ENCODE measurements at places on chromosomes 6 and 20.
A peak's percentile ranks its signal among the peaks of the same experiment; 100 is the strongest.

GRCh38 chr20:16257021-16257420, 316.2 kb downstream of the KIF16B start:
- DNase-seq: no peak

GRCh38 chr20:29079769-29080690, 2177.4 kb upstream of the DEFB115 start:
- DNase-seq: no peak

- no peak for DNase-seq
Observed at GRCh38 chr6:31778999-31779885, 2.1 kb upstream of the VWA7 start.

DNA sequence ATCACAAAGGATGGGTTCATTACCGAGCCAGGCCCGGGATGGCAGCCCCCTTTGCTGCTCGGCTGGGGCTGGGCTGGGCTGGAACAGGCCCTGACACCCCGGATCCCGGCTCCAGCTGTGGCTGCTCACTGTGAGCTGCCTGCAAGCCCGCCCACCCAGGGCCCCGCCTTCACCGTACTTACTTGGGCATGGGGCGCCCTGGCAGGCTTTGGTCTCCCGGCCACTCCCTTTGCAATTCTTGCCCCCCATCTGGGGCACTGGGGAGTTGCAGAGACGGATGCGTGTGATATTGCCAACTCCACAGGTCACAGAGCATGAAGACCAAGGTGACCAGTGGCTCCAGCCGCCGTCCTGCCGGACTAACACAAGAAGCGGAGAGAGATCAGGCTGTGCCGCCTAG, 16.7 kb downstream of the THBS2 start:
- DNase-seq: no peak

DNA sequence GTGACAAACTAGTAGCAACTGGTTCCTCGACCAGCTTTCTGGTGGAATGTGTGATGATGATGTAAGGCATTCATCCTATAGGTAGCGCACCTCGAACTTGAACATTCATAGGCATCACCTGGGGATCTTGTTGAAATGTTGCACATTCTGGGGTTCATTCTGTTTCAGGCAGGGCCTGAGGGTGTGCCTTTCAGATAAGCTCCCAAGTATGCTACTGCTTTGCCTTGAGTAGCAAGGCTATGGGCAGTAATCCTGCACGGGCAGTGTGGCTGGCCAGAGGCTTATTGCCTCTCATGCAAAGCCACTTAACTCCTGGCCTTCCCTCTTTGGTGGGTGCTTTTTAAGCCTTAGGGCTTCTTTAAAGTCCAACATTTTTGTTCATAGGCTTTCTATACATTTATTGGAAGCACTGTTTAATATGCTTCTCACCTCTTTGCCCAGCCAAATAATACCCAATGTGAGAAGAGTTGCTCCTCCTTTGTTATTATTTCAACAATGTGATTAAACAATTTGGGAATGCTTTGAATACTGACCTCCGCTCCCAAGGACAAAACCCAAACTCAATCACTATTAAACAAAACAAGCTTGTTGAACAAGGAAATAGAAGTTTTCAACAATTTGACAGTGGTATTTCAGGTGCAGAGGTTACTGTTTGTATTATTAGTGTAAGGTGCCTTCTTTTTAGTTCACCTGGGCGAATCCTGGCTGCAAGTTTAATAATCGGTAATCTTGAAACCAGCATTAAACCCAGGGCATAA, 57.5 kb downstream of the JARID2 start:
- no peak for DNase-seq

- DNase-seq: no peak
Observed at GRCh38 chr6:92589996-92590395, 829.4 kb downstream of the EPHA7 start.

- DNase-seq: peak; percentile 26
Observed at GRCh38 chr6:41200901-41201763, at the start of gene TREML2. Gene TREML2 (minus strand): TSS chr6:41201149. CDS start chr6:41201008, 141 bp downstream.

GRCh38 chr6:47076422-47077344, 34.6 kb upstream of the ADGRF1 start:
- no peak for DNase-seq

- no peak for DNase-seq
Observed at GRCh38 chr6:39273406-39273821, 40.8 kb downstream of the KCNK17 start.

DNA sequence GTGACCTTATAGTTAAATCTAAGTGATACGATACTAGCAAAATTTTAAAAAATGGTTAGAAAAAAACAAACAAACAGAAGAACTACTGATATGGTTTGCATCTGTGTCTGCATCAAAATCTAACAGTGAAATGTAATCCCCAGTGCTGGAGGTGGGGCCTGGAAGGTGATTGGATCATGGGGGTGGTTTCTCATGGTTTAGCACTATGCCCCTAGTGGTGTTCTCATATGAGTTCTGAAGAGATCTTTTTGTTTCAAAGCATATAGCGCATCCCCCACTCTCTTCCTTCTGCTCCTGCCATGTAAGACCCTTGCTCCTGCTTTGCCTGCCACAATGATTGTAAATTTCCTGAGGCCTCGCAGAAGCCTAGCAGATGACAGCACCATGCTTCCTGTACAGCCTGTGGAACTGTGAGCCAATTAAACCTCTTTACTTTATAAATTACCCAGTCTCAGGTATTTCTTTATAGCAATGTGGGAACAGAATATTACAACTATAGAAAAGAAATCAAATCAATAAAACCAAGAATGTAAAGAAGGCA, 5.4 kb downstream of the FBXL4 start:
- no peak for DNase-seq

DNA sequence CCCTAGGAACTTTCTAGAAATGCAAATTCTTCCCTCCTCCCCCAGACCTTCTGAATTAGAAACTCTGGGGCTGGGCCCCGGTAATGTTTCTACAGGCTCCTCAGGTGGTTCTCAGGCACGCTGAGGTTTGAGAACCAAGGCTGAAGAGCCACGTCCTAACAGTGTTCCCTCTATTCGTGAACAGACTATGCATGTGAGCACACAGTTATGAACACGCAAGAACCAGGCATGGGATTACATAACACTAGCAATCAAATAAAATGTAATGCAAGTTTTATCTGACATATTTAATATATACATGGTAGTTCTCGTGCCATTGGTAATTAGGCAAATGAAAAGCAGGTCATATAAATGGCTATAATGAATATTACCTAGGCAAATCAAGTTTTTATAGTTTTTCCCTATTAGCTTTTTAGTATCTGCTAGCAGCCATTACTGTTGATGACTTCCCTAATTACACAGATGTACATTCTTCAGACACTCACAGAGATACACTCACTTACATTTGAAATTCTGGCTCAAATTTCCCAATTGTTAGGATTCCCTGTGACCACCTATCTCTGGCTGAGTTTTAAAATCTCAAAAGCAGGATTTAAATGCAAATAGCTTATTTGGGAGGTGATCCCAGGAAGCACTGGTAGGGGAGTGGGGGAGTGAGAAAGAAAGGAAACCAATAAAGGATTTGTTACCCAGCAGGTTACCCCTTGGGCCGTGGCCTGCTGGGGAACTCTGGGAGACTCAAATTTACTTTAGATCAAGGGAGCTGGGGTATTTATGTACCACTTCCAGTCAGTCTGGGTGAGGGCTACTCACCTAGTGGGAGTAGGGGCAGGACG, 104.1 kb downstream of the TCP11 start:
- no peak for DNase-seq

DNA sequence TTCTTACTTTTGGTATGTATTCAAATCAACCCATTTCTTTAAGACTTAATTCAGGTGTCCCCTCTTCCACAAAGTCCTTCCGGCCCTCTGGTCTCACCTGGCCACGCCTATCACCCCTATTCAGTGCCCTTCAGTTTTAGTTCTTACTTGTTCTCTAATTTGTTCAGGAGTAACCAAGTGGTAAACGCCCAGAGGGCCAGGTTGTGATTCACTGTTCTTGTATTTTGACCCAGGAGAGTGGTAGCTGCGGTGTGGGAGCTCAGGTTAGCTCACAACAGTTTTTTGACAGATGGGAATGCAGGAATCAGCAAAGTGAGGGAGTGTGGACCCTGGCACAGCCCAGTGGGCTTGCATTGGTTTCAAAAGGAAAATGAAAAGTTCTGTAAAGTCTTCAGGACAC, 81.7 kb upstream of the RIPOR2 start:
- no peak for DNase-seq

GRCh38 chr6:105873211-105873704, 212.9 kb upstream of the PRDM1 start:
- DNase-seq: no peak

- DNase-seq: no peak
Observed at GRCh38 chr6:57209030-57209429, 13.1 kb downstream of the RAB23 start.

DNA sequence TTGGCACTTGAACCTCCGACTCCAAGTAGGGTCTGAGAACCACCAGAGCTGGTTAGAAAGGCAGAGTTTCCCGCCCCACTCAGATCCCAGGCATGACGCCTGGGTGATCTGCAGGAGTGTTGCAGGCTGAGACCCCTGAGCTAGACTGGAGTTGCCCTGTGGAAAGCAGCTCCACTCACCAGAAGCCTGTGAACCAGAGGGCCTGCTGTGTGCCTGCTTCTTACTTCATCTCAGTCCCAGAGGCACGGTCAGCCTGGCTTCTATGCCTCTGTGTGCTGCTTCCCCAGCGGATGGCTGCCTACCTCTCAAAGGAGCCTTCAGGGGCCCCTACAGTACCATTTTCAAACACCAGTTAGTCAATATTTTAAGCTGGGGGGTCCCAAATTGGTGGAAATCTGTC, 15.6 kb upstream of the CCN6 start:
- no peak for DNase-seq

DNA sequence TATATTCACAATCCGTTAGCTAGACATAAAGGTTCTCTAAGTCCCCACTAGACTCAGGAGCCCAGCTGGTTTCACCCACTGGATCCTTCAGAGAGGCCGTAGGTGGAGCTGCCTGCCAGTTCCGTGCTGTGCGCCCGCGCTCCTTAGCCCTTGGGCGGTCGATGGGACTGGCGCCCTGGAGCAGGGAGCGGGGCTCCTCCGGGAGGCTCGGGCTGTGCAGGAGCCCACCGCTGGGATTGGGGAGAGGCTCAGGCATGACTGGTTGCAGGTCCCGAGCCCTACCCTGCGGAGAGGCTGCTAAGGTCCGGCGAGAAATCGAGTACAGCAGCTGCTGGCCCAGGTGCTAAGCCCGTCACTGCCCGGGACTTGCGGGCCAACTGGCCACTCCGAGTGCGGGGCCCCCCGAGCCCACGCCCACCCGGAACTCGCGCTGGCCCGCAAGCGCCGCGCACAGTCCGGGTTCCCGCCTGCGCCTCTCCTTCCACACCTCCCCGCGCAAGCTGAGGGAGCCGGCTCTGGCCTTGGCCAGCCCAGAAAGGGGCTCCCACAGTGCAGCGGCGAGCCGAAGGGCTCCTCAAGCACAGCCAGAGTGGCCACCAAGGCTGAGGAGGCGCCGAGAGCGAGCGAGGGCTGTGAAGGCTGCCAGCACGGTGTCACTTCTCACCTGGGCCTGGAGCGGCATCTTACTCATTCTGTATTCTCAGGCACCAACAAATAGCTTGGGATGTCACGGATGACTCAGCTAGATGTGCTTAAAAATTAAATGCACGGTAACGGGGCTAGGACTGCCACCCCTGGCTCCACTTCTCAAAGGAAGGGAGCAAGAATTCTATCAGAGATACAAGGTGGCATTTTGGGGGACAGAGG, 44.1 kb downstream of the IRF4 start:
- DNase-seq: no peak

DNA sequence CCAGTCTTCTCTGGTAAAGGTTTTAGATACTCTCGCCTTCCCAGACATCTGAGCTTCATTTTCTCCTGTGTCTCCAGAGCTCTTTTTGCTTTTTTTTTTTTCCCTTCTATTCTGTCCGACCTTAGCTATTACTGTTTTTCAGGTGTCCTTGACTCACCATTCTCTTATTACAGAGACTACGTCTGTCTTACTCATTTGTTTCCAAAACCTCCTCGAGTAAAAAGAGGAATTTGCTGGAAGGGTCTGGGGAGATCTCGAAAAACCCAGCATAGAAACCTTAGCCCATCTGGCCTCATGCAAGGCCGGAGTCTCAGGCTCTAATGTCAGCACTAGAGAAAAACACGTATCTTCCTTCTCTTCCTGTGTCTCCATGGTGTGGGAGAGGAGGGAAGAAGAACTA, 109.2 kb upstream of the CARMIL1 start:
- no peak for DNase-seq

DNA sequence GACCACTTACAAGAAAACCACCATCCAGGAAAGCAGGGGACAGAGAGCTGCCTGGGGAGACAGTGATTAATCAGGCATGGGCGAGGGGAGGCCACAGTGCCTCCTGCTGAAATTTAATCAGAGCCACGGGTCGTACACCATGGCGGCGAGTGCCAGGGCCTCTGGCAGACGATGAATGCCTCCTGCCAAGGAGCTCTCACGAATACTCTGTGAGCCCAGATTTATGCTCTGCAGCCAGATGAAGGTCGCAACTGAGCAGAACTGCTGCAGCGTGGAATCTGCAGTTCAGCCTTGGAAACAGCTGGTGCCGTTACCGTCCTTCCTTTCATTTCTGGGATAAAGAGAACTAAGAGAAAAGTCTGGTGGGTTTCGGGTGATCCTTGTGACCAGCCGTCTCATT, 85.6 kb downstream of the BFSP1 start:
- no peak for DNase-seq

DNA sequence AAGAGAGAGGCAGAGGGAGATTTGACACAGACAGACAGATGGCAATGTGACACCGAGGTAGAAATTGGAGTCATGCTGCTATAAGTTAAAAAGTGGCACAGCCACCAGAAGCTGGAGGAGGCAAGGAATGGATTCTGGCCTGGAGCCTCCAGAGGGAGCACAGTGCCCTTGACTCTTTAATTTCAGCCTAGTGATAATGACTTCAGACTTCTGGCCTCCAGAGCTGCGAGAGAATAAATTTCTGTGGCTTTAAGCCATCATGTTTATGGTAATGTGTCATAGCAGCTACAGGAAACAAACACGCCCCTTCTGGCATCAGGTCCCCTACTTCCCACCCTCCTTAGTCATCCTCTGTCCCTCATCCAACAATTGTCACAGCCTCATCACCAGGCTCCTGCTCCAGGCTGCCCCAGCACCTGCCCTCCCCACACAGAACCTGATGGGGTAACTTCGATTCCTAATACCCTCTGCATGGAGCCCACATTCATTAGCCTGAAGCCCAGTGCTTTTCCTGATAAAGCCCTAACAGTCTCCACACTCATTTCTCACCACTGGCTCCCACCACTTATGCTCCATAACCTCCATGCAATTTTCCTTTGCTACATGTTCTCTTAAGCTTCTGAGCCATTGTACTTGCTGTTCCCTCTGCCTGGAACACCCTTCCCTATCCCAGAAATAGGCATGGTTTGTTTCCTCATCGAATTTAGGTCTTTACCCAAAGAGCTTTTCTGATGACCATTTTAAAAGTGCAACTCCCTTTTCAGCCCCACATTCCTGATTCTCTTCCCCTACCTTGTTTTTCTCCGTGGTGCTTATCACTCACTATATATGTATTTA, 69.7 kb upstream of the TOX2 start:
- DNase-seq: no peak

DNA sequence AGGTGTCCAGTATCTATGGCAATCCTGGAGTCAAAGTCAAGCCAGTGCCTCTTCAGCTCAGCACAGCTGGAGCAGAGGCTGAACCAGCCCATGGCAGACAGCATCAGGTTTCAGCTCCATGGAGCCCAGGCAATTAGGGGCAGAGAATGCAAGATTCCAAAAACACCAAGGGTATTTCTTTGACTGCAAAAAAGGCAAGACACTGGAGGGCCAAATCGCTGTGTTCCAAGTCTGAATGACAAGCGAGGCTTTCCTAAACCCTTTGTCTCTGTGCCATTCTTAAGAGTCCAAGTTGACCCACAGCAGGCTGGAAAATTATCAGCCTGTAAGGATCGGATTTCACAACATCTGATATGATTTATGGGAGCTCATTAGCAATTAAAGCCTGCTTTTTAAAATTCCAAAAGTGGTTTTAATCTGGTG, 49.7 kb upstream of the TGM3 start:
- no peak for DNase-seq
